ENCODE measurements at places on chromosomes 13 and 19.

DNA sequence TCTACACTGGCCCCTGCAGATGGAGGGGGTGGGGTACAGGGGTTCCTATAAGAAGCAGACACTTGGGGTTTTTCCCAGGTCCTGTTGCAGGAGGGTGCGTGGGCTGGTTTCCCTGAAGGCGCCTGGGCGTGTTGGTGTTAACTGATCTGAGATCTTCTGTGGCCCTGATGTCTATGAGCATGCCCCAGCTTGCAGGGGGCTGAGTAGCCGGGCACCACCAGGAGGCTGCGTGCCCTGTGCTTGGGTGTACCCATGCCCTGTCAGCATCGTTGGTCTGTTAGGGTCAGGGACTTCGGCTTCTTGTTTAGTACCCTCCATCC, 45.3 kb downstream of the CAPN12 start:
- no peak for DNase-seq

GRCh38 chr13:75901501-75901900, 265.4 kb downstream of the LMO7 start:
- no peak for DNase-seq

DNA sequence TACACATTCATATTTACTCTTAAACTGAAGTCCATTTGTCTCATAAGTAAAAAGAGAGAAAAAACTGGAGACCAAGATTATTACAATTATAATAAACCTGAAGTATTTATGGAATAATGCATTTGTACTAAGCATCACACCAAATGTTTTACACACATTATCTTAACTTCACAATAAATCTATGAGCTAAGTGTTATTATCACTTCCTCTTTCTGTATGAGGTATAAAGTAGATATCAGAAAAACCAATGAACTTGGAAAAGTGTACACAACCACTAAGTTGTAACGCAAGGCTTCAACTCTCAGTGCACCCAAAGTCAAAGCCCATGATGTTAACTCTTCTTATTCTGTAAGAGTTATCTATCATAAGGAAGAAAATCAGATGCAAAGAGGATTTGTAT, 274.7 kb downstream of the FGF14 start:
- DNase-seq: no peak

- DNase-seq: no peak
These were observed 310.0 kb upstream of the TSHZ3 start for GRCh38 chr19:31658993-31659896.

Measured in NCI-H146 (cell line).